IPS DF 6.9 (cell line): ENCODE measurements at places on chromosomes 4 and X.

DNA sequence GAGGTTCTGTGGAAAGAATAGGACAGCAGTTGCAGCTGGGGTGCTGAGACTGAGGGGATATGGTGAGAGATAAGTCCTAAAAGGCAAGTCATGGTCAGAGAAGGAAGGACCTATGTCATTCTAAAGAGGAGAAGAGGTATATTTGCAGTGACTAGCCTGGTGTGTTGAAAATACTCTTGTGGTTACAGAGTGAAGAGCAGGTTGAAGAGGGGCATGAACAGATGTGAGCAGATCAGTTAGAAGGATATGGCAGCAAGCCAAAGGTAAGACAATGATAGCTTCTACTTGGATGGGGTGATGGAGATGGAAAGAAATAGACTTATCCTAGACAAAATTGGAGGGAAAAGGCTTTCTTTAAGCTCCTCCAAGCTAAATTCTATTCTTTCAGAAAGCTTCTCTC, 469.8 kb upstream of the CPEB2 start:
- no peak for DNase-seq

DNA sequence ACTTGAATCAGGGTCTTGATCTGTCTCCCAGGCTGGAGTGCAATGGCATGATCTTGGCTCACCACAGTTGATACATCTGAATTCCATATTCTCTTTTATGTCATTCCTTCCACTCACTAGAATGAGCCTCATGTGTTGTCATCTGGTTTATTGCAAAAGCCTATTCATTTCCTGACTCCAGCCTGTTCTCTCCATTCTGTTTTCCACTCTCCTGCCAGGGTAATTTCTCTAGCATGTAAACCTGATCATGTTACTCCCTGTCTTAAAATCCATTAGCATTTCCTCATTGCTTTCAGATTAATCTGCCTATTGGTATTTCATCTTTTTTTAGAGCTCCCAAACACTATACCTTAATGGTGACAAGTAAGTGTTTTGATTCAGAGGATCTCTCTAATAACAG, 4.3 kb upstream of the DDX60L start:
- no peak for DNase-seq

DNA sequence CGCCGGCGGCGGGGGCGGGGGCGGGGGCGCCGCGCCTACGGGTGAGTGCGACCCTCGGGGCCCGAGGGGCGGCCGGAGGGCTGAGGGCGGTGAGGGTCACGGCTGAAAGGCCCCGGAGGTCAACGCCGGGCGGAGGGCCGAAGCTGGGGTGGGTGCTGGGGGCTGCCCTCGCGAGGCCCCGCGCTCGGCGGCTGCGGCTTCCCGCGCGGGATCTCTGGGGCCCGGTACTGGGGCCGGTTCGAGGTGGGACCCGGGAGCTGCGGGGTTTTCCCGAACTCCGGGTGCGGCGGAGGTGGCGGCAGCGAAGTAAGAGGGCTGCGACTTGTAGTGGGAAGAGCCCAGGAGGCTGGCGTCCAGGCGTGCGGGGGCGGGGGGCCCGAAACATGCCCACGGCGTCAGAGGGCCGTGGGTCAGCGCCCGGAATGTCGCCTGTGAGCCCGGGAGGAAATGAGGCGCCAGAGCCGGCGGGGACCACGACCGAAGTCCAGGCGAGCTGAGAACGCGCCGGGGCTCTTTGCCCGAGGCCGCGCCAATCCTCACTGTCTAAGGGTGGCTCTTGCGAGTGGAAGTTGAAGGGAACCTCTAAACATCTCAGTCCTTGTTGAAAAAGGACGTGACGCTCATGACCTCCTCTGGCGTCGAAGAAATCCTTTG, 407 bp downstream of the IL13RA1 start:
- no peak for DNase-seq

GRCh38 chr4:107736037-107736436, 16.0 kb upstream of the PAPSS1 start:
- no peak for DNase-seq

DNA sequence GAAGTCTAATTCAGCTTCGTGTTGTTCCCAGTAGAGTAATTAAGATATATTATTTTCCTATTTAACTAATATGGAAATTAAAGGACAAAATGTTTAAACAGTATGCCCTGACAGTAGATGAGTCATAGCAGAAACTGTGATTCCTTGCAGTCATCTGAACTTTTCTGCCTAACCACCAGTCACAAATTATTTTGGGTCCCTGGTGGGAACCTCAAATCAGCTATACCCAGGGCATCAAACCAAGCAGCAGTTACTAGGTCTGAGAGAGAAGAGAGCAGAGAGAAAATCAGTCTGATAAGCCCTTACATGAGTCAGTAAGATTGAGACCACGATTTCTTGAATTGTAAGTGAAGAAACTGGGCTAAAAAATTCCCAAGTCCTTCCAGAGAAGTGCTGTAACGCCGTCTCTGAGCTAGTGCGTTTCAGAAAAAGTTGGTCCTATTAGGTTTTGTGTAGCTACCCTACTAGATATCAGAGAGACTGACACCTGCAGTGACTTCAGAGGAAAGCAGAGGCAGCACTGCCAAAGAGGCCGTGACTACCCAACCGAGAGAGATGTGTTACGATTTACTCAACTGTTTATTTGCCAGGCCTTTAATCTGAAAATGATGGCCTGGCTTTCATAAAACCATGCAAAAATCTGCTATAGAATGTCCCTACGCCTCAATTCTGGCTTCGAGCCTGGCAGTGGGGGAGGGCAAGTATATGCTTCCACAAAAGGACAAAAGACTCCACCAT, 21.7 kb upstream of the GPM6A start:
- DNase-seq: no peak

- DNase-seq: no peak
Observed at GRCh38 chr4:40482985-40483647, 146.5 kb downstream of the RBM47 start.

DNA sequence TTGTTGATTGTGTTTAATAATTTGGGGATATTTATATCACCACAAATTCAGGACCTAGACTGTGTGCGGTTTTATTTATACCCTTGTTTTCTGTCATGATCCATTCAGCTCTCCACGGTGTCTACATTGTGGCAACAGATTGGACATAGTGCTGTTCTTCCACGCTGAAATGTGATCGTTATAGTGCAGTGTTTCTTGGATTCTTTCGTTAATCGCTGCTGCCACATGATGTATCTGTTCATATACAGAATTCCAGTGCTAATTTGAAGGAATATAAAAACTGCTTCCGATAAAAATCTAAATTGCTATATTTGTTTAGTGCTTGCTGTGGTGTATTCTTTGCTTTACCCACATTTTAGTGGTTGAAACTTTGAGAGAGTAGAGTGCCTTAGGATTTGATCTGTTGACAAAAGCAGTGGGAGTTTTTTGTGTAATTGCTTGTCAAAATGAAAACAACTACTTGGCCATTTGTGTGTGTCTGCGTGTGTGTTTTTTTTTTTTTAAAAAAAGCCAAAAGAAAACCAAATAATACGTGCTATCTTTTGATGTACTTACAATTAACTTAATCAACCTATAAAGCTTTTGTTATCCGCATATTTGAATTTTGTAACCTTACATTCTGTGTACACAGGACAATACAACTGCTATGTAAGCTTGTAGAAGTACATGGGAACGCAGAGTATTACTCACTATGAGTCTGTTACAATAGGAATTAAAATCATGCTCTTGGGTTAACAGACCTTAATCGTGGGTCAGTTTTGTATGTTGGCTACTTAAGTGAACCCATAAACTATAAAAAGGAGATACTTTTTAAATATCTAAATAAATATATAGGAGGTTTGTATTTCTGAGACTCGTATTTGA, 353.3 kb downstream of the ARHGAP24 start:
- no peak for DNase-seq

GRCh38 chr4:8296491-8296890, 26.9 kb downstream of the HTRA3 start:
- no peak for DNase-seq

DNA sequence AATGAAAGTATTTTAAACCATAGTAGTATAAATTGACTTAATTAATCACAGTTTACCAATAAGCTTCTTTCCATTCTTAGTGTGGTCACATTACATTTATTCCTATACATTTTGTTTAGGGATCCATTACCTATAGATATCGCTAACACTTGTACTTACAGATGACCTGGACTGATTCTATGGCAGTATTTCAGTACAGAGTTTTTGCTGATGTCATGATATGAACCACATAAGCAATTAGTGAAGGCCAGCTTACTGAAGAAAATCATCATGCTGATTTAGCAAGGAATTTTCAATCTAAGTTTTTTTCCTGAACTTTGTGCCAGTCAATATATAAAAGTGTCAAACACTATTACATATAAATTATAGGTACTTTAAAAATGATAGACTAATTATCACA, 113.4 kb upstream of the HPGD start:
- no peak for DNase-seq

DNA sequence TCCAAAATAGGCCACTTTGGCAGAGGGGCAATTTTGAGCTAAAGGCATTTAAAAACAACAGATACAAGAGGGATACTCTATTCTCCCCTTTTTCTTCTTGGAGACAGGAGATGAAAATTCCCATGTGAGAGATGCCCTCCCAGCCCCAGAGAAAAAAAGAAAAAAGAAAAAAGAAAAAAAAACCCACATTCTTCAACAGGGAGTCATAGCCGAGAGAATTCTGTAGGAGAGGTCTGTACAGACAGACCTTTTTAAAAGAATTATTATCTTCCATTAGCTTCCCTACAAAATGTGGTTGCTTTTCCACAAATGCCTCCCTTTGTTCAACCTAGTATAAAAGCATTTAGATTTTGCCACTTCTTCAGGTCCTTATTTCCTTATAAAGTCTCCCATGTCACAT, 89.9 kb downstream of the SPCS3 start:
- no peak for DNase-seq
